ENCODE measurements at places on chromosomes 2 and 18.

- DNase-seq = no peak
These were observed 4.6 kb downstream of the PTGR3 start for GRCh38 chr18:75204269-75204731.

DNA sequence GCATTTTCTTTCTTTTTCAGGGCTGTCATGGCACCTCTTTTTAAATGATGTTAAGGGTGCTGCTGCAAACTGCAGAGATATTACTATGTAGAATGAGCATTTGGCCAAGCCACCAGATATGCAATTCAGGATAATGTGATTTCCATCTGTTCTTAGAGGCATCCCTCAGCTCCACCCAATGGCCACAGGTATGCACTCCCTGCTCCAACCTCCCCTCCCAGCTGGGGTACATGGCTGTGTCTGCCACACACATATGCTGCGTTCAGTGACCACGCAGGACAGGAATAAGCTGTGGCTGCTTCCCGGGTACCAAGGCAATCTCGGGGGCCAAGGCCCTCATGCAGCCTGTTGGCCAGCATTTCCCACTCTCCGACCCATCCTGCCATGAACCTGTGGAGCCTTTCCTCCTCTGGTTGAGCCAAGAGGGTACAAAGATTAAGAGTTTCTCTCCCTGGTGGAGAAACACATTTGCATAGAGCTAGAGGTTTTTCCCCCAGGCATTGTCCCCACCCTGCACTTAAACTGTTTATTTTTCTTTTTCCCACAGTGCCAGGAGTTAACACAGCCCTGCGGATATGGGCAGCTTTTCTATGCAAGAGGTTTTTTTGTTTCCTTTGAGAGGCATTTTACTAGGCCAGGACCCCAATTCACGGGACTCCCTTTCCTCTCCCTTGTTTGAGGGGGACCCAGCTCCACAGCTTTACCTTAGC is 147.0 kb downstream of the GCA start:
- no peak for DNase-seq

DNA sequence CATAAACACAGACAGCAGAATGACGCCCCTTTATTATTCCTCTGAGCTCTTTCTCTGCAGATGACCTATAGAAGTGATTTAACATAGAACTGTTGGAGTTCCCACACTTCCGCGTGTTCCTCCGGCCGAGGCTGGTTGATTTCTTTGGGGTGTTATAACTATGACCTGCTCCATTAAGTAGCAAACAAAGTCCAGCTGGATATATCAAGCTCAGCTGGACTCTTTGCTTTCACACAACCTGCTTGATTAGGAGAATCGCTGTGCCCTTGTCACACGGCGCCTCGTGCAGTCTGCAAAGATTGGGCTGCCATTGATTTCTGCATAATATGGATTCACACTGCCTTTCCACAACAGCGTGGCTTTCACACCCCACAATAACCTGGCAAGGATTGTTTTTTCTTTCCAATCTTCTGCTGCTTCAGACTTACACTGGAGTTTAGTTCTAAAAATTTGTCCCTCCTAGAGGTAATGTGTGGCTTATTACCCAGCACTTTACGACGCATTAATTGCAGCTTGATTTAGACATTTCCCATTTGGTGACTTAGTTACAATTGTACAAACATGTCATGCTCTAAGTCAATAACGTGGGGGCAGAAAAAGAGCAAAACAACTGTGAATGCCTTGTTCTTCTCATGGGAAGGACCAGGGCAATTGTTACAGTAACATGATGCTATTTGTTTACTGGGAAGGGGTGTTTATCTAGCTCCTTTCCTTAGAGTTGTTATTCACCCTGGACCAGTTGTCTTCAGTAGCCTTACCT is 485.7 kb downstream of the TXNL1 start:
- no peak for DNase-seq

DNA sequence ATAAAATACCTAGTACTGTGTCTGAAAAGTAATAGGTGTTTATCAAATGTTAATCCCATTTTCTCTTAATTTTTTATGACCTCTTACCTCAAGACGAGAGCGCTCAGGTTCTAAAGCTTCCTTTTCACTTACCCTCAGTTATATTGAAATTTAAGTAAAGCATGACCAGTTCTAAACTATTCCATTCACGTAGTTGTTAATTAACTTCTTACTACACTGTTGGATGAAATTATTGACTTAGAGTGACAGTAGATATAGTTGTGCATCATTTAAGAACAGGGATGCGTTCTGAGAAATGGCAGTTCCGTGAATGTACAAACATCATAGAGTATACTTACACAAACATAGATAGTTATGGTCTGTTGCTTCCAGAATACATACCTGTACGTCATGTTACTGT is 20.1 kb upstream of the HTR2B start:
- no peak for DNase-seq

GRCh38 chr2:97760480-97761049 is 47.2 kb downstream of the ZAP70 start:
- DNase-seq = no peak

- DNase-seq = no peak
These were observed 59.0 kb downstream of the SPRED2 start for GRCh38 chr2:65373365-65373918.

- no peak for DNase-seq
These were observed 395.5 kb downstream of the STK39 start for GRCh38 chr2:167851876-167852275.

Data from stimulated activated CD4-positive, alpha-beta T cell treated with anti-CD3 and anti-CD28 coated beads, Interleukin-1b, Interleukin-23, amount 100 ng/mL, for 1 hour (primary cell).